Central memory CD4-positive, alpha-beta T cell (primary cell): ENCODE measurements at places on chromosomes 7 and 10.

DNA sequence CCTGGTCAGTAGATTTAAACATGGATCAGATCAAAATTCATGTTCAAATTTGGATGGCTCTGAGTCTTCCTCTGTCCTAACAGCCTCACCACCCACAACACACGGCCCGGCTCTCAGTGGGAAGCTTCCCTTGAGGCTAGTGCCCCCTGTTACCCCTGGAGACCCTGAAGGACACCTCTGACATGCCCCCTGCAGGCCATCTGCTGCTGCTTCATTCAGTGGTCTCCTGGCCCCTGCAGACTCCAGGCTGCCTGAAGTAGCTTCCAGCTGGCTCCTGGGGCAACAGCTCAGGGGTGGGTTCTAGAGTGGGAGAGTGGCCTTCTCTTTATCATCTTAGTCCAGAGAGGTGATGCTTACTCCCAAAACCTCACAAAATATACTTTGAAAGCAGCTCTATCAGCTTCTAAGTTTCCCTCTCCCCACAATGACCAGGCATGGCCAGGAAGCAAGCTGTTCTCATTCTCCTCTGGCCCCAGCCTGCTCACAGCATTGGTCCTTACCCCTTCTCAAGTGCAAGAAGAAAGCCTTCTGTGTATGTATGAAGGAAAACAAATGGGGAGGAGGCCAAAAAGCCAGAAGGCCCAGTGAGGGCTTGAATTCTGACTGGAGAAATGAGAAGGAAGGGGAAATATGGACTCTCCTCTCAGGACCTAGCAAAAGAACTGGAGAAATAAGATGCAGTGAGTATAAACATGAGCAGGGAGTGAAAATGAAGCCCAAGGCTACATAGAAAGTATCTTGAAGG lies 189.6 kb upstream of the INHBA start:
- no peak for DNase-seq

- no peak for DNase-seq
Measured at GRCh38 chr10:4941540-4942330, 21.5 kb upstream of the AKR1C1 start.

DNA sequence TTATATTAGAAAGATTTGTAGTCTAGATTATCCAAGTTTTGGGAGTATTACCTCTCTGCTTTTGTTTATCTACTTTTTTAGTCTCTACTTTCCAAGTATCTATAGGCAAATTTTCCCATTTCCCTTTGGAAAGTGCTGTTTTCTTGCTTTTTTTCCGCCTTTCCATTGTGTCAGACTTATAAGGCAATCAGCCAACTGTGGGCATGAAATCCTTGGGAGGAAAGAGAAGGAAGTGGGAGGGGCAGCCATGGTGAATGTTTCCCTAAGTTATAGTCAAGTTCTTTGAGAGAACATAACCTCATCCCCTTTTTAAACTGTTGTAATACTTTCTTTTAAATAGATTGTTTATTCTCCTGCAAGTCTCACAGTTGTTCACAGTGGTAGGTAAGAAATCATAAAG lies 52.6 kb downstream of the PTEN start:
- DNase-seq: no peak

DNA sequence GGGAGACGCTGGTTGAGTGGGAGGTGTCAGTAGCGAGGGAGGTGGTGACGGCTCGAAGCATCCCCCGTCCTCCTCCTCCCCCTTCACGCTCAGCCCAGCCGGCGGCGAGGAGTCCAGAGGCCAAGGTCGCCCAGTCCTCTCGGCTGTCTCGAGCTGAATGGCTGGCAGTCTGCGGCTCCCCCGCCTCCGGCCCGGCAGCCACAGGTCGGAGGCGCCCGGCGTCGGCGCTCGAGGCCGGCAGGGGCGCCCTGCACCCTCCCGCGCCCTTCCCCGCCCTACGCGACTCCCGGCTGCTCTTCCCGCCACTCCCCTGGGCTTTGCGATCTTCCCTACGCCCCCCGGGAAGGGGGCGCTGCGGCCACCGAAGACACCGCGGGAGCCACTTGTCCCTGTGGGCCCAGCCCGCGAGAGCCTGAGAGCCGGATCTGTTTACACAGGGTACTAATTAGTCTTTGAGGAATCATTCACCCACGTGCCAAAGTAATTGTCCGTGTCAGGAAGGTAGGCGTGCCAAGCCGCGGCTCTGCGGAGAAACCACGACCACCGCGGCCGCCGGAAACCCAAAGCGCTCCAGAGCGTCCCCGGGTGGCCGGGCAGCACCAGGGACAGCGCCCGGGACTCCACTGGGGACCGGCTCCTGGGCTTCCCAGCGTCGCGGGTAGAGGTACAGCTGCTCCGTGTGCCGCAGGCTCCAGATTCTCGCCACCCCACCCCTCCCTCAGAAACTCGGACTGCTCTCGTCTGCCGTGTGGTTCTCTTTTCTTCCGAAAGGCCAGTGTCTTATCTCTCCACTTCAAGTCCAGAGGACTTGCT lies at the start of gene NXPH1:
Gene NXPH1 (plus strand): TSS at position 133 of the 813 bp plus-strand sequence.
- DNase-seq: no peak

DNA sequence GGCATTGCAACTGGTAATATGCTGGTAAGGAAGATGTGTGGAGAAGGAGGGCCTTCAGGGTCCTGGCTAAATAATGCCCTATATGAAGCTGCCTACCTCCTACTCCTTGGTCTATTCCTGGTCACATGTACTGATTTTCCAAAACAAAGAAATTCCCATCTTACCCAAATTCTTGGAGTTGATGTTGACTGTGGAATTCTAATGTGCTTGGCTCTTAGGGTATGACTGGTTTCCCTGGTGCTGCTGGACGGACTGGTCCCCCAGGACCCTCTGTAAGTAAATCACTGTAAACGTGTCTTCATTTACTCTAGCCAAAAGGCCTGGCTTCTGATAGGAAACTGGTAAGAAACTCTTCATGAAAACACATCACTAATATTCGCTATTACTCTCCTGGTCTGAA lies 27.0 kb downstream of the COL1A2 start:
- DNase-seq: no peak

GRCh38 chr7:64654796-64655548 lies 11.0 kb upstream of the ZNF107 start:
- DNase-seq: no peak
